ENCODE measurements at places on chromosomes 3 and 15.

DNA sequence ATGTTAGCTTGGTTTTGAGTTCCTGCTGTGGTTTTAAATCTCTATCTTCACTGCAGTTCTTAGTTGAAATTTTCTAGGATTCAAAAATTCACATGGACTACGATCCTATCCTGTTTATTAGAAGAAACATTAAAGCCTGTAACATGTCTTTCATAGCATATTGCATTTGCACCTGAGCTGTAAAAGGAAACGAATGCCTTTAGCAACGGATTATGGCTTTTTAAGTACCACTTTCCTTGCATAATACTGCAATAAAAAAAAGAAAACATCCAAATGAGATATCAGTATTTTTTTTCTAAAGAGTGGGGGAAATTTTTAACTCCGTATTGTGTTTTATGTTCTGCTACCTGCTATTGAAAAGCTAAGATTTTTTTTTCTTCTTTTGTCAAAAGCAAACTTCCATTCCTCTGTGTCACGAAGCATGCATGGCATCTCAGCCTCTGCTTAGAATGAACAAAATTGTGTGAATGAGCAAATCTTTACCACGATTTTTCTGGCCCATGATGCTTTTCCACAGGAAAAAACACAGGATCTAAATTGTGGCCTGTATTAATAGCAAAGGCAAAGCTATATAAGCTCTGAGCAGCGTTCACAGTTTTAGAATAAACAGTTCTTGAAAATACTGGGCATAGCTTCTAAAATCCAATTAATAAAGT is 110.0 kb upstream of the CDIN1 start:
- DNase-seq, result no peak

DNA sequence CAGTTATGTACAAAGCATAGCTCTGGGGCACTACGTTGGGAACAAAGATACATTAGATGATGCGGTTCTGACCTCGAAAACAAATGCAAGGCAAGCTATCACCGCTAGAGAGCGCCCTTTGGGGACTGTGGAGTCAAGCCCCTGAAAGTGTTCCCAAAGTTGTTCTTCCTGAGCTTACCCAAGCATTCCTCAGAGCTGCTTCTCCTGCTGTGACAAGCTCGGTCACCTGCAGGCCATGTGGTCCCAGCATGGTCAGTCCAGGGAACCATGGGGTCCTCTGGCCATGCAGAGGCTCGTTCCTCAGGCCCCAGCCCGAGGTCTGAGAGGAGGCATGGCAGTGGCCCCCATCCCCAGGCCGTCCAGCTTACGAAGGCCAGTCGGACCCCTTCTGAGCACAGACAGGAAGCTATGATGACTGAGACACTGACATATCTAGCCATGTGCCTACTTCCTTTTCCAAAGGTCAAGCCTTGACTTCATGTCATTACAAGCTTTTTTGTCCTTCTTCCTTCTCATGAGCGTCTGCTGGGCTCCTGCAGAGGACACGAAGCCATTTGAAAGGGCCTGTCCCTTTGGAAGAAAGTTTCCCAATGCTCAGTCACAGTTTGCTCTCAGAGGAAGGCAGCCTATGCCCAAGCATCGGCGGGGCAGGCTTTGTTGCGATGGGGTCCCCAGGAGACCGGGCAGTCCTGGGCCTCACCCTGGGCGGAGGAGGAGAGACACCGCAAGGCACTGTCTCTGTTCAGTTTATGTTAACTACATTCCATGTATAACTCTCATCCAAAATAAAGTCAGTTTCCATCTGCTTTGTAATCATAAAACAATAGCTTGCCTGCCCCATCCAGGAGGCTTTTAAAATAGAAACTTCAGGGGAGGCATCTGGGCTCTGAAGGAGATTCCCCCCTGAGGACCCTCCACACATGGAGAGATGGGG is 79.3 kb downstream of the ATP10A start:
- DNase-seq, result no peak

GRCh38 chr3:185724761-185725160 is 100.1 kb downstream of the IGF2BP2 start:
- no peak for DNase-seq

DNA sequence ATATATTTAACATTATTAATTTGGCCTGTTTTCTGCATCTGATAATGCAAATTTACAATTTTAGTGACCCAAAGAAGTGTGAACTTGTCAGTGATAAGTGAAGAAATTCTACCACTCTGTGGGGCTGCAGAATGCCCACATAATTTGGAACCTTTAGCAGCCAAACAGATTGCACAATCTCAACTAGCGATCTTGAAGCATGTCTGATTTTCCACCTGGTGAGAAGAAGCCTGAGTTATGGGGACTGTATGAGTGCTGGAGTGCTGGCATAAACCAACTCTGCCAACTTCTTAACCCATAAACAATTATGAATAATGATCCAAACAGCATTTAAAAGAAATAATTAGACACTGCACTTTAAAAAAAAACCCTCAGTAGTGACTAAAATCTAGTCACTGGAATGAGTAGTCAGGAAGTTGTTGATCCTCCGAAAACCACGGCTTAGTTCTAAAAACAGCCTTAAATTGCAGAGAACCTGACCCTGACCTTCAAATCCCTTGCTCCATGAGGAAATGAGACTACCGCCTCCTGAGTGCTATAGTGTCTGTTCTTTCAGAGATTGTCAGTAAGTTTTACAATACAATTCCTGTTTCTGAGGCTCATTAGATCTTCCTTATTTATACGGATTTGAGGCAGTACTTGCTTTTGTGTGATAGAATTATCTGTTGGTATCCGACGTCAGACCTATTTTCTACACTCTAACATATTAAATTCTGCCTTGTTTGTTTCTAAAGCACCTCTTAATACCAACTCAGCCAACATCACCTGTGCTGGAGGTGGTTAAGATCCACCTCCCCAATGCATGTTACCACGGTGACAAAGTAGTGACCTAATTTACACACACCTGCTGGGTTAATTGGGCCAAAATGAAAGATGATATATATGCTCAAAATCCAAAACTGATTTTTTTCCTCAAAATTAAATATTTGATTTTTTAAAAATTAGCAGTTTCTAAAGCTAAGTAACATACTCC is 267.7 kb downstream of the ZBTB20 start:
- no peak for DNase-seq

DNA sequence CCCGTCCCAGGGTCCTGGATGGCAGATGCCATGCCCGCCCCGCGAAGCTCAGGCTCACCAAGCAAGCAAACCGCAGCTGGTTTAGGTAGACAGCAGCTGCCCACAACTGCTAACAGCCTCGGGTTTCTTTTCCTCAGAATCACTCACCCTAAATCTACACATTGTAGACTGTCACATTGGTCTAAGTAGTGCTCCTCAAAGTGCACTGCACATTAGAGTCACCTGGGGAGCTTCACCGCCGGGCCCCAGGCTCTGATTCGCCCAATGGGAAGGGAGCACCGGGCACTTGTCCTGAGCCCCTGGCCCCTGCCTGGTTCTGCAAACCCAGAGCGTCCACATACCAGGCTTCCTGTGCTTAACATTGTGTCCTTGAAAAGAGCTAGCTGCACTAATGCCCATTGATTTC is 752 bp downstream of the OCA2 start:
- no peak for DNase-seq

DNA sequence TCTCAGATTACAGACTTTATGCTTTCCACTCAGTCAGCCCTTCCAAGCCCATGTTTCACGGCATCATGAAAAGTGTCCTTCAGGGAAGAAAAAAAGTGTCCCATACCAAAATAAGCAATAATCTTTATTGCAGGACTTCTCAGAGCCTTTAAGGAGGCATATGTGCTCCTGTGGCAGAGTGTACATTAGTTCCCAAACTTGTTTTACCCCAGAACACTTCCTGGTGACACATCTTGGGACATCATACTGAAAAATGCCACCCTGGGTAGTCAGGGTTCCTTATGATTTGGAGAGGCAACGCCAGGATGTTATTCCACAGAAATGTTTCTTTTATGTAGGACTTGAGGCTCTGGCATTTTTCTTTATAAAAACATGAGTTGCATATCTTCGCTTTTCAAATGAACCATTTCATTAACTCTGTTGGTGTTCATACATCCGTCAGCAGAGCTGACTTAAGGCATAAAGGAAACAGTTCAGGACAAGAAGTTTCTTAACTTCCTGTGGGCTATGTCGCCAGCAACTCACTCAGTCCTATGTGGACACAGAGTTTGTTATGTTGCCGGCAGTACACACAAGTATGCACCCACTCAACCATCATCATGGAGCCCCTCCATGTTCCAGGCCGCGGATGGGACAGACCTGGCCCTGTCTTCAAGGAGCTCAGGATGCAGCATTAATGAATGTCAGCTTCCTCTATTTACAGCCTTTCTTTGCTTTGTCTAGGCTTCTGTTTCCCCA is 63.8 kb downstream of the CASR start:
- no peak for DNase-seq

- DNase-seq, result no peak
These were observed at the start of gene UNC13C for GRCh38 chr15:53978253-53978906. TSS of gene UNC13C (plus strand) at chr15:53978441. CDS start at chr15:54012904, 34,463 bp downstream.

- DNase-seq, result no peak
These were observed 38.6 kb downstream of the RFTN1 start for GRCh38 chr3:16474920-16475319.

GRCh38 chr3:111803123-111803593 is 55.9 kb upstream of the PHLDB2 start:
- no peak for DNase-seq

DNA sequence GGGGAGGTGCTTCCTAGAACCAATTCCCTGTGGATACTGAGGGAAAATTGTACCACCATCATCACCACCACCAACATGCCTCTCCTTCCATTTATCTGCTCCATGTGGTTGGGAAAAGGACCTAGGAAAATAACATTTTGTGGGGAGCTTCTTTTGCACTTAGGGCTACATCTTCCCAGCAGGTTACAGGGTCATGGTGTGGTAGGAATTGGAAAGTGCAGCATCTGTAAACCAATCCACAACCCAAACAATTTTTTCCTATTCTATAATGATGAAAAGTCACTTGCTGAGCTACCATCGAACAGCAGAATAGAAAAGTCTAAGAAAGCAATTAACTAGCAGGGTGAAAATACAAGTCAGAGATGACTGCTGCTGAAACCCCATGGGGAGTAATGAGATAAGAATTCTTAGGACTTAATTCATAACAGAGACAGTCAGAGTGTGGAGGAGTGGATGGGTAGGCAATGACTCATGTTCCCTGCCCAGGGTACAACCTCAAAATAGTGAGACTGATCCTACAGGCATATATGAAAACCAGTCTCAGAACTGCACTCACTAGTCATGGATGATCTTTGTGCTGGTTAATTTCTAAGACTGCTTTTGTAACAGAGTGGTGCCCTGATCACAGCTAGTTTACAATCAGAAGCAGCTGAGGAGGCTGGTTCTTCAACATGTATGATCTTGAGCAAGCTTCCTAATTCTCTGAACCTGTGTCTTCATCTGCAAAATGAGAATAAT is 38.1 kb upstream of the LEKR1 start:
- no peak for DNase-seq

GRCh38 chr3:187999821-188000220 is 154.1 kb upstream of the LPP start:
- DNase-seq, result peak; percentile 39

DNA sequence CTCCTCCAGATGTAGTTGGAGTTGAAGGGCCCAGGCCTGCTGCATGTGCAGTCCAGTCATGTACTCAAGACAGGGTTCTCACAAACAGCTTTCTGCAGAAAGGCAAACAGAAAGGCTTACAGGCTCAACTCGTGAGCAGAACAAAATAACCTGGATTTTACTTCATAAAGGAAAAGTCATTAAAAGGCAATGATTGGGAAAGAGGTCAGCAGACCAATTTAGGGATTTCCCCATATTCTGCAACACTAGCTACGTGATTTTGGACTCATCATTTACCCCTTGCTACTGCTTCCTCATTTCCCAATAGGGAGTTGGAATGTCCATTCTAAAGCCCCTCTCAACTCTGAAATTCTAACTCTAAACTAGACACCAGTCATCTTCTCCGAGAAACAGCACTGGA is 18.1 kb downstream of the METTL6 start:
- no peak for DNase-seq

GRCh38 chr3:95002438-95003046 is 939.7 kb downstream of the NSUN3 start:
- no peak for DNase-seq

- DNase-seq, result no peak
These were observed 920.9 kb downstream of the TUSC7 start for GRCh38 chr3:117630469-117630868.

- no peak for DNase-seq
These were observed 462.1 kb downstream of the MFSD1 start for GRCh38 chr3:159263750-159264553.

GRCh38 chr3:45497963-45498362 is 96.6 kb upstream of the LIMD1 start:
- no peak for DNase-seq

GRCh38 chr3:73419942-73420341 is 204.8 kb downstream of the PDZRN3 start:
- no peak for DNase-seq

DNA sequence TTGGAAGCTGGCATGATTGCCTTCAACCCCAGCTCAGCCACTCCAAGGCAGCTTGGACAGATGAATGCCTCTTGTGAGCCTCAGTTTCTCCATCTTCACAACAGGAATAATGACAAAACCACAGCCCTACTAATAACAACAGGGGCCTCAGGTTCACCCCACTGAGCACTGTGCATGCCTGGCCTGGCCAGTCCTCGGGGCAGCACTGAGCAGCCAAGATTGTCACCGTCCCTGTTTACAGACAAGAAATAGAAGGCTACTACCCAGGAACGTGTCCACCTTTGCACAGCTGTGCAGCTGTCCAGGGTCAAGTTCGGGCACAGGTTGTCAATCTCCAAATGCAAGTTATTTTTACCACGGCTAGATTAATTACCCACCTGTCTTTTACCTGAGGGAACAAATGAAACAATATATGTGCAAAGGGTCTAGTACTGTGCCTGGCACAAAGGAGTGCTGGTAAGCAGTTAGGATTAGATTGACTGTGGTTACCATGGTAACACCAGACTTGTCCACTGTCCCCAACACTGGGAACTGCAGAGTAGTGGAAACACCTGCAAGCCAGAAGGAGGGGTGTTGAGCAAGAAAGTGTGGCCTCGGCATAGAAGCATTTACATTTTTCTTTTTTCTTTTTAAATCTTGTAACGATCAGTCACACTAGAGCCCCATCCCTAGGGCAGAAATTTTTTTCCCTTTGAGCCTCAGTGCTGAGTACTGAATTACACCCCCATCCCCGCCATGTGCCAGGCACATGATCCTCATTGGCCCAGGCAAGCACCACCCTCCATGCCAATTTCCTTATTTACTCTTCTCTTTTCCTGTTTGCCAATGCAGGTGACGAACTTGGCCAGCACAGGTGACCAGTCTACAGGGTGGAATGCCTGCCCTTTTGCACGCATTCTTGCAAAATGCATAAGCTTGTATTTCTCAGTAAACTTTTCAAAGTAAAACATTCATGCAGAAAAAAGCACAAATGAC is 66.3 kb upstream of the SLC6A6 start:
- DNase-seq, result no peak

GRCh38 chr3:106882297-106882696 is 494.9 kb upstream of the CCDC54 start:
- no peak for DNase-seq

- no peak for DNase-seq
These were observed 312.0 kb upstream of the RASGRP1 start for GRCh38 chr15:38876621-38877020.

GRCh38 chr15:52546031-52546751 is 17.5 kb upstream of the MYO5A start:
- no peak for DNase-seq

- no peak for DNase-seq
These were observed 255.3 kb downstream of the RORA start for GRCh38 chr15:60973637-60974415.

- DNase-seq, result no peak
These were observed 51.7 kb downstream of the CNTN3 start for GRCh38 chr3:74562558-74563269.
